AG08395 (cell line): ENCODE measurements at places on chromosomes 6 and 20.

DNA sequence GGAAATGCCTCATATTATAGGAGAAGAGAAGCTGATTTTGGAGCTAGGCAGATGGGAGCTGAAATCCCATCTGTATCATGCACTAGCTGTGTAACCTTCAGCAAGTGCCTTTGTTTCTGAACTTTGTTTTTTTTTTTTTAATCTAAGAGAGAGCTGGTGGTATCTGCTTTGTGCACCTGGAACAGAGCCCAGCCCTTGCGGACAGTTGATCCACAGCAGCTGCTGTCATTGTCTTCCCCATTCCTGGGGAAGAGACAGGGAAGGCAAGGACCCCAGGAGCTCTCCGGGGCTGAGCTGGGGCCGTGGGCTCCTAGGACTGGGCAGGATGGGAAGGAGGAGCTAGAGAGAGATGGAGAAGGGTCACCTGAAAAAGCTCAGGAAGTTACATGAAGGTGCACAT is 92.1 kb downstream of the SYNJ2 start:
- DNase-seq: no peak

- DNase-seq: no peak
Measured at GRCh38 chr20:35716330-35716729, 17.1 kb downstream of the ROMO1 start.

DNA sequence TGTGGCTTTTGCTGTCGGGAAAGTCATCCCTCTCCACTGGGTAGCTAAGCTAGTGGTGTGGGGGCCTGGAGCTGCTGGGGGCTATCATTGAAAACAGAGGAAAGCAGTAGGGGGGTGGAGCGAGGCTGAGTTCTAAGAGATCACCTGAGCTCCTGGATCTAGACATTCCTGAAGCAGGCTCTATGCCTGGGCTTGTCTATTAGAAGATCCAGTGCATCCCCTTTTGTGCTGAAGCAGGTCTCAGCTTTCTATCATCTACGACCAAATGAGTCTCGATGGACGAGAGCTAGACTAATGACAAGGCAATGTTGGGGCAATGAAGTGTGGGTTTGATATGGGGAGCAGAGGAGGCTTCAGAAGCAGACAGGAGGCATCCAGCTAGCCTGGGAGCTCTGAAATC is 18.5 kb downstream of the ZBP1 start:
- no peak for DNase-seq

GRCh38 chr6:167044696-167045095 is 45.5 kb downstream of the CEP43 start:
- DNase-seq: no peak

DNA sequence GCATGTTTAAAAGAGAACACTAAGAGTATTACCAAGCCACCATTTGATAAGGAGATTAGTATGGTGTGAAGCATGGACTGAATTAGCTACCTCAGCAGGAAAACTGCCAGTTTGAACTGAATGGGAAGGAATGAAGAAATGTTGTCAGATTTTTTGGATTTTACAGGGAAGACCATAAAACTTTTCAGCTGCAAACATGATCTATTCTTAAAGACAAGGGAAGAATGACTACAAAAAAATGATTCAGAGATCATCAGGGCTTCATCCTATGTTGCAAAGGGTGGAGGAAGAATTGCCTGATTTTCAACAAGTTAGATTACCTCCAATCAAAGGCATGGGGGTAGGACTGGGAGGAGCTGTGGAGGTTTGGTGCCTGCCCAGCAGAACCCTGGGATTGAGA is 49.3 kb upstream of the MTRF1L start:
- DNase-seq: no peak

- DNase-seq: no peak
Measured at GRCh38 chr20:54017846-54018245, 52.5 kb downstream of the BCAS1 start.
